Left renal pelvis (tissue), 4 donors: ENCODE measurements at places on chromosomes 3 and 15.

DNA sequence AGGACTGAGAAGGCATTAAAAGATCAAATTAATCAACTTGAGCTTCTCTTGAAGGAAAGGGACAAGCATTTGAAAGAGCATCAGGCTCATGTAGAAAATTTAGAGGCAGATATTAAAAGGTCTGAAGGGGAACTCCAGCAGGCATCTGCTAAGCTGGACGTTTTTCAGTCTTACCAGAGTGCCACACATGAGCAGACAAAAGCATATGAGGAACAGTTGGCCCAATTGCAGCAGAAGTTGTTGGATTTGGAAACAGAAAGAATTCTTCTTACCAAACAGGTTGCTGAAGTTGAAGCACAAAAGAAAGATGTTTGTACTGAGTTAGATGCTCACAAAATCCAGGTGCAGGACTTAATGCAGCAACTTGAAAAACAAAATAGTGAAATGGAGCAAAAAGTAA is 149.7 kb upstream of the LRRFIP2 start:
- no peak for DNase-seq

DNA sequence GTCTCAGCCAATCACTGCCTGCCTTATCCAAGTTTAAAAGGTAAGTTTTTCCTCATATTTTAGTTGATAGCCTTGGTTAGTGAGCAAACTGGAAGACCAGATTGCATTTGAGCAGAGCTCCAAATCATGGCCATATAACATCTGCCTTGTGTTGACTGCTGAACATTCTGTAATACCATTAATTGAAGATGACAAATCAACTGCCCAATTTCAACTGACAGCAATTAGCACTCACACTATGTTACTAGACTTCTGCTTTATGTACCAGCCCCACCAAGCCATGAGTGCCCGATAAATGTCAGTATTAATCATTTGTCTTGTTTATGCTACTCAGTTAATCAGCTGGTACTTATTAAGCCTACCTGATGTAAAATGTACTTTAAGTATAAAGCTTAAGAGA is 83.1 kb downstream of the CGGBP1 start:
- no peak for DNase-seq

DNA sequence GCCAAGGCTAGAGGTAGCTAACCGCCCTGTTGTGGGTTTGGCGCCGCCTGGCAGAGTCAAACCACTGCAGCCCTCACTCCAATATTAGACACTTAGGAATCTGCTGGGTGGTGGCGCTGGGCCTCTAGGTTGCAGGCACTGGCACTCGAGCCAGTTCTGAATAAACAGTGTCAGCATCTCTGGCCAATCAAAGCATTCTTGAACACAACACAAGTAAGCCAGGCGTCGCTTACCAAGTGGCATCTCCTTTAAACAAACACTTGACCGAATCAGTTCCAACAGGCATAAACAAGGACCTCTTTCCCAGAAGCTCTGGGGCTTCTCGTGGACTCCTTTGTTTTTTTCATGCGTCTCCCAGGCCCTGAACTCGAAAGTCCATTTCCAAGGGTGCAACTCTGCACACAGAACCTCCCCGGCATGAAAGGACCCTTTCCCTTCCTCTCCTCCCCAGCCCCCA is 82.3 kb downstream of the LRIG1 start:
- DNase-seq: no peak

GRCh38 chr3:117483839-117484238 is 774.3 kb downstream of the TUSC7 start:
- DNase-seq: no peak

DNA sequence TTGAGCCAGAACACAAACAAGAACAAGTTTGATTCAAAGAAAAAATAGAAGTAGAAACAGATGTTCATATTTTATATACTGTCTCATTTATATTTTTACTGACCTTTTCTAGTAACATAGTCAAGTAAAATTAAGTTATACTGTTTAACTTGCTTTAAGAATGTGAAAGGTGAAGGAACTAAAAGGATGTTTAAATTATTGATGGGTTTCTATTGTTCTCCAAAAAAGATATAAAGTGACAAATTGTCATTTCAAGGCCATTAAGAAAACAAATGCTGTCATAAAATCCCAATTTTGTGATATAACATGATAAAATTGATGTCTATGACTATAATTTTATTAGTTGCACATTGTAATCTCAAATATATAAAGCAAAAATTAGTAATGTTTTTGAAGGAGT is 7.3 kb downstream of the GPR149 start:
- no peak for DNase-seq

- no peak for DNase-seq
These were observed 42.3 kb downstream of the RSRC1 start for GRCh38 chr3:158152186-158152585.

- peak; percentile 14 for DNase-seq
These were observed 273.3 kb downstream of the NSUN3 start for GRCh38 chr3:94336046-94336753.

DNA sequence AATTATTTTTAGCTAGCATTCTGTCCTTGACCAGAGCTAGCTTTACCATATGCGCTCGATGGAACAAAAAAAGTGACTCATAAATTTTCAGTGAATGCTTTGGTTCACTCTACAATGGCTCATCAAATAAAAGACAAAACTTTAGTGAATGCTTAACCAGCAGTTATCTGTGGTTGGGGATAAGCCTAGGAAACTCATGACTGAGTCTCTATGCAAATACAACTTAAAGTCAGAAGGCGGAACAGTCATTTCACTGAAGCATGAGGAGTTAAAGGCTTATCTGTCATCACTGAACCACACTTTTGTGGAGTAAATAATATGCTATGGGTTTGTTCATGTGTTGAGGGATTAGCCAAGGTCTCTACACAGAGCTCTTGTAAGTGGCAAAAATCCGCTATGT is 308.4 kb downstream of the SQOR start:
- DNase-seq: no peak

GRCh38 chr3:159260049-159260662 is 458.3 kb downstream of the MFSD1 start:
- peak; percentile 29 for DNase-seq

DNA sequence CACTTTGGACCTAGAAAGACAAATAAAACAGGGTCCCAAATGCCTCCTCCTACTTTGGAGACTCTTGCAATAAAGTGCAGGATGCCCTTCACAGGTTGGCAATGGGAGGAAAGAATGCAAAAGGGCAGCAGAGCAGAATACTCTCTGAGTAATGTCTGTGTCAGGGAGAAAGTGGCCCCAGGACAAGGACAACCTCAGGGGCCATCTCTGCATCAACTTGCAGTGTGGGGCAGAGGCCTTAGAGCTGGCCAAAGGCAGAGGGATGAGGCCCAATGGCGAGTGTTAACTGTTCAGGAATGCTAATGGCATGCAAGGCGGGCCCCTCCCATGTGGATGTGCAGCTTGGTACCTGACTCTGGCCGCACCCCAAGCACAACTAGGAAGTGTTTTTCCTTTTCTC is 8.4 kb downstream of the UPK1B start:
- no peak for DNase-seq

DNA sequence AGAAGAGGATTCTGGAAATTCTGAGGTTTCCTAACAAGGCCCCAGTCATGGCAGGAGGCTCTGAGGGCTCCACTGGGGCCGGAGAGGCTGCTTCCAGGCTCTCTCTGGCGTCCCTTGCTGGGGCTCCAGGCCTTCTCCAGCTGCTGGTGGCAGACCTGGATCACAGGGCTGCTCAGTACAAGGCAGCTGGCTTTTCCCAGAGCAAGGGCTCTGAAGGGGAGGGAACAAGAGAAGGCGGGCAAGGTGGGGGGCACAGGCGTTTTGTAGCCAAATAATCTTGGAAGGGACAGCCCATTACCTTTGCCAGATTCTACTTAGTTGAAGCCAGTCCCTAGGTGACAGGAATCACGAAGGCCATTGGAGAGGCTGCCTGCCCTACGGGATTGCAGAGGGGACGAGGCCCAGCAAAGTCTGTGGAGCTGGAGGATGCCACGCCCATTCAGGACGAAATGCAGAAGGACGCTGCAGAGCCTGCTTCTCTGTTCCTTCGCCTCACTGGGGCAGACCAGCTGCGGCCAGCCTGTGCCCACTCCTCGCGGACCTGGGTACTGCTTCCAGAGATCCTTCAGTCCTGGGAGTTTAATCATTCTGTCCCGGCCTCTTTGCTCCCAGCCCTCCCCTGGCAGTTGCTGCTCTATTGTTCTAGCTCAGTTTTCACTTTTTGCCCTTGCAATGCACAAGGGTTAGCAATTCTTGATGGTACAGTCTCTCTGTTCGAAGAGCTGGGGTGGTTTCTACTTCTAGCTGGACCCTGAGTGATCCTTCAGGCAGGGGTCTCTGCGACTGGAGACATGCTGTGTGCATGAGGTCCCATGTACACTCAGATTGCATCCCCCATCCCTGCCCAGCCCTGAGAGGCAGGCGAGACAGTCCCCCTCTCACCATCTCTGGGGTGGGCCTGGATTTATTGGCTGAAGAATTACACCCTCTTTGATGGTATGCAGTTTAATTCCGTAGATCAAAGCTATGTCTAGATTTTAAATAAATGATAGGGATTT is 149.3 kb upstream of the MEF2A start:
- DNase-seq: no peak

DNA sequence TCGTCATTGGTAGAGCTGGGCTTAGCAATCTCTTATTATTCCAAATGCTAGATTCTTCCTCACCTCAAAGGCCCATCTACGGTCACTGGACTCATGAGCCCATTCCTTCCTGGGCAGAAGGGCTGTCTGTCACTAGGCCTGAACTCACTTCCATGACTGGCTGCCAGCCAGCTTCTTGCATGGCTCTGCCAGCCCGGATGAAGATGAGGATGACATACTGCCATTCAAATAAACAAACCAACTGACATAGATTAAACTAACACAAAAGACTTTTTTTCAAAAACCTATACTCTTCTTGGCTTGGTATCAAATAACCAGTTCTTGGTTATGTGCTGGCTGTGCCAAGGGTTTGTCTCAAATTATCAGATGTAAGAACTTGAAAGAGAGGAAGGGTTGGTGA is 23.8 kb downstream of the ISL2 start:
- DNase-seq: no peak

DNA sequence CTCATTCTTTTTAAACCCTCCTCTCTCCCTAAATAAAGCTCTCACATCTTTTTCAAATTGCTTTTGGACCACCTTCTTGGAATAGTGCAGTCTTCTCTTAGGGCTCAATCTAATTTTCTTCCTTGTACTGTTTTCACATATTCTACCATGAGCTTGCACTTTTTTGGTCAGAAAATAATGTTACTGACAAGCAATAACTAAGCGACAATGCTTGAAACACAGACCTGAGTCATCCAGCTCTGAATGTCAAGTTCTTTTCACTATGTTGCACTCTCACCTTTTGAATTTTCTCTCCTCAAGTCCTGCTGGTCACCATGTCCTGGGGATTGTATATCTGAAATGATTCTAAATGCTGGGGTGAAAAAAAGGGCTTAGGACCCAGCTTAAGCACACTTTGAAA is 8.9 kb downstream of the TNFAIP8L3 start:
- no peak for DNase-seq

- no peak for DNase-seq
These were observed 25.8 kb downstream of the RAF1 start for GRCh38 chr3:12638105-12638504.

GRCh38 chr3:50486219-50486888 is 17.1 kb downstream of the CACNA2D2 start:
- DNase-seq: no peak

- no peak for DNase-seq
These were observed 67.2 kb downstream of the IL1RAP start for GRCh38 chr3:190581041-190581541.

DNA sequence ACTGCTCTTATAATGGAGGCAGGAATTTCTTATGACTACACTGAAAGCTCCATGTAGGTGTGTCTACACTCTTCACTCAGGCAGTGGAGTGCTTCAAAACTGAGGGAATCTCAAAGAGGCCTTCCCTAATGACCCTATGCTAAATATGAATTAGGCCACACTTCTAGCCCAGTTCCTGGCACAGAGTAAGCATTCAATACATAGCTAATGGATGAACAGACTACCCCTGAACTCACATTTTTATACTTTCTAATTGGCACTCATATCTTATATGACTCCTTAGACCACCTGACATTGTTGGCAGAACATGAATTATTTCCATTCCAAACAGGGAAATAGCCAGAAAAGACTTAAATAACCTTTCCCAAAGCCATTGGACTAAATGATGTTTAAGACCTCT is 3.4 kb downstream of the RARRES1 start:
- no peak for DNase-seq

GRCh38 chr3:48896936-48897335 is 1.7 kb downstream of the SLC25A20 start:
- DNase-seq: no peak

GRCh38 chr15:41629463-41629862 is 30.7 kb upstream of the MGA start:
- DNase-seq: no peak

DNA sequence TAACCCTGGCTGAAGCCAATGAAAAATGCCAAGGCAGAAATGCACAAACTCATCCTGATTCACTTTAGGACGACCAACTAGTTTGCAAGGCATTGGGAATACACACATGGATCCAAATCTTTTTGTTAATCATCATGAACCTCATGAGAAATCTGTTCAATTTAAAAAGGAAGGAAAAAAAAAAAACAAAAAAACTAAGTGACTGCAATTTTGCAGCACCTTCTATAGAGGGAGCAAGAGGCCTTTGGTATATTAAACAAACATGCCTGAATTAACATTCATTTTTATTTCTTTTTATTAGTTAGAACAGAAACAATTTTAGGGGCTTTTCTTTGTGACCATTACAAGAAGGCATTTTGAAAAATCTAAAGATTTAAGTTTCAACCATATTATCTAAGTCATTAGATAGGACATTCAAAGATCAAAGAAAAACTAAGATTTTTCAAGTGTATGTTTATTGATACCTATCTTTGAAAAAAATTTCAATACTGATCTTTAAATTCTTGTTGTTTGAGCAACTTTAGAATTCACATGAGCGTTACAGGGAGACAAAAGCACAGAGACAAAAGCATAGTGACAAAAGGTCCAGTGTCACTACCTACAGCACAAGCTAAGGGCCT is 182.4 kb downstream of the CBLB start:
- DNase-seq: no peak

DNA sequence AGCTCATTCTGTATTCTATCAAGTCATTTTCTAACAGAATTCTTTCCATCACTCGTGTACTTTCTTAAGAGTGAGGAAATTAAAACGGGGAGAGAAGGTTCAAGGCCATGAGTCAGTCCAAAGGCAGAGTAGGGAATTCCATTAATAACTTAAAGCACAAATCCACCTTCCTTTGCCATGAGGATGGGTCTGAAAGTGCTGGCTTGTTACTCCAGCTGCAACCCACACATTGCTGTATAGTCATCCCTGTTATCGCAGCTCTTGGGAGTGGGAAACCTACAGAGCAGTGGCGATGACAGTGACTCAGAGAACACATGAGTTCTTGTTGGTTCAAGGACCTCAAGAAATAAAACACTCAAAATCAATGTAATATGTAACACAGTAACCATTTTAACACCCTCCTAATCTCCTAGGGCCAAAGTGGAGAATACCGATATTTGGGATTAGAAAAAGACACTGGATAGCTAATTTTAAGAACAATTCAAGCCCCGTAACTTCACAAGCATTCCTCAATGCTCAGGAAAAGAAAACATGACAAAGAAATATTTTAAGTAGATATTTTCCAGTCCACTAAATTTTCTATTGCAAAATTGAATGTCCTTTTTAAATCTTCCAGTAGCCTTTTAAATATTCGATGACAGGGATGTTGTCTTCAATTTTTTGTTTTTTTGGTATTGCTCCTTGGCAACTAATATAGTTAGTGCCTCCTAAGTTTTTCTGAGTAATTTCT is 179.9 kb upstream of the THBS1 start:
- DNase-seq: no peak

GRCh38 chr3:21914451-21914850 is 163.4 kb upstream of the ZNF385D start:
- DNase-seq: no peak

GRCh38 chr15:49675041-49675440 is 54.2 kb downstream of the DTWD1 start:
- DNase-seq: no peak

- no peak for DNase-seq
These were observed 4.7 kb downstream of the TMCC1 start for GRCh38 chr3:129888771-129889170.
